ENCODE measurements at places on chromosomes 5 and 9.

GRCh38 chr5:9617739-9618504 is 12.2 kb downstream of the TAS2R1 start:
- no peak for DNase-seq

GRCh38 chr5:139650031-139650688 is 2.0 kb downstream of the CXXC5 start:
- no peak for DNase-seq

GRCh38 chr9:113954591-113954990 is 78.5 kb downstream of the ZNF618 start:
- no peak for DNase-seq

DNA sequence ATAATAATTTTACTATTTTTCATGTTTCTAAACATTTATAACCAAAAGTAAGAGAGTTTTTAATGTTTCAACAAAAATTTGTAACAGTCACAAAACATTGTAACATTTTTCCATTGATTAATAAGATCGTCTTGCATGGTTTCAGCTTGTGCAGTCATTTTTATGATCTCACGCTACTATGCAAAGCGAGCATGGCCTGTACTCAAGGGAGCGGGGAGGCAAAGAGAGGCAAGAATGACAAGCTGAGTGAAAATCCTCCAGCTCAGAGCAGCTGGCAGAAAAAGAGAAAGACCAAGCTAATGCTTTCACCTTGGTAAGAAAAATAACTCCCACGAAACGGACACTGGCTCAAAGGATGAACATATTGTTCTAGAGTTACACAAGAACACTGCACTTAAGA is 90.0 kb upstream of the SV2C start:
- DNase-seq: no peak

All from stimulated activated CD8-positive, alpha-beta memory T cell treated with anti-CD3 and anti-CD28 coated beads, Interleukin-4, amount 100 ng/mL, for 4 hours (primary cell).